ENCODE measurements at places on chromosomes 1 and 21.

DNA sequence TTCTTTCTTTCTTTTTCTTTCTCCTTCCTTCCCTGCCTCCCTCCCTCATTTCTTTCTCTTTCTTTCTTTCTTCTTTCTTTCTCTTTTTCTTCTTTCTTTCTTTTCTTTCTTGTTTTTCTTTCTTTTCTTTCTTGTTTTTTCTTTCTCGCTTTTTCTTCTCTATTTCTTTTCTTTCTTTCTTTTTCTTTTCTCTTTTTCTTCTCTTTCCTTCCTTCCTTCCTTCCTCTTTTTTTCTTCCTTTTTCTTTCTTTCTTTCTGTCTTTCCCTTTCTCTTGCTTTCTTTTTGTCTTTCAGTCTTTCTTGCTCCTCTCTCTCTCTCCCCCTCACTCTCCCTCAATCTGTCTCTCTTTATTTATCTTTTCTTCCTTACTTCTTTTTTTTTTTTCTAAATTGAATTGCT, 472.0 kb upstream of the CHRM3 start:
- DNase-seq, result no peak

- no peak for DNase-seq
Observed at GRCh38 chr1:64857347-64857746, 109.0 kb downstream of the JAK1 start.

DNA sequence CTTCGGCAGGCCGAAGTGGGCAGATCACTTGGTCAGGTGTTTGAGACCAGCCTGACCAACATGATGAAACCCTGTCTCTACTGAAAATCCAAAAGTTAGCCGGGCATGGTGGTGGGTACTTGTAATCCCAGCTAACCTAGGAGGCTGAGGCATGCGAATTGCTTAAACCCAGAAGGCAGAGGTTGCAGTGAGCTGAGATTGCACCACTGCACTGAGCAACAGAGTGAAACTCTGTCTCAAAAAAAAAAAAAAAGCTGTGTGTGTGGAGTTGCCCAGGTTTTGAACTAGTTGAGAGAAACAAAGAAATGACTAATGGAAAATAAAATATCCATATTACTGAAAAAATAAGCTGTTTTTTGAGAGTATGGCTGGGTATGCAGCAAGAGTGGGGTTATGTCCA, 100.2 kb downstream of the GTF2B start:
- DNase-seq, result no peak

GRCh38 chr1:31241321-31241720, 1.6 kb upstream of the NKAIN1 start:
- DNase-seq, result no peak

DNA sequence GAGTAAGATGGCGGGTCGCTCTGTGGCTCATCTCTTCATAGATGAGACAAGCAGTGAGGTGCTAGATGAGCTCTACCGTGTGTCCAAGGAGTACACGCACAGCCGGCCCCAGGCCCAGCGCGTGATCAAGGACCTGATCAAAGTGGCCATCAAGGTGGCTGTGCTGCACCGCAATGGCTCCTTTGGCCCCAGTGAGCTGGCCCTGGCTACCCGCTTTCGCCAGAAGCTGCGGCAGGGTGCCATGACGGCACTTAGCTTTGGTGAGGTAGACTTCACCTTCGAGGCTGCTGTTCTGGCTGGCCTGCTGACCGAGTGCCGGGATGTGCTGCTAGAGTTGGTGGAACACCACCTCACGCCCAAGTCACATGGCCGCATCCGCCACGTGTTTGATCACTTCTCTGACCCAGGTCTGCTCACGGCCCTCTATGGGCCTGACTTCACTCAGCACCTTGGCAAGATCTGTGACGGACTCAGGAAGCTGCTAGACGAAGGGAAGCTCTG, 2.4 kb downstream of the TNFAIP8L2 start:
- DNase-seq, result no peak

DNA sequence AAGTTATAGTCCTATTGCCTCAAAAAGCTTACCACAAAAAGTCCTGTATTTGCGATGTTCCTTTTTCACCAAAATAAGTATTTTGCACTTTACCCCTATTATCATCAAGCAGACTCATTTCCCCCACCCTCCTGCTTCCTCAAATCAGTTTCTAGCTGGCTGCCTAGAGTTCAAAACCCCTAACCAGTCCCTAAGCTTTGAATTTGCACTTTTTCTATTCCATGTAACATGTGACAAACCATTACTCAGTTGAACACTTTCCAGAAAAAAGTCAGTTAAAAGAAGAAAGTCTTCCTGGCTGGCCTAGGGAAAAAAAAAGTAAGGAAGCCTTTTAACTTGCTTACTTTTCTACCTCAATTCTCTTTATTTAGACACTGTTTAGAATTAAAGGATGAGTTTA, 8.2 kb downstream of the CEP170 start:
- no peak for DNase-seq

DNA sequence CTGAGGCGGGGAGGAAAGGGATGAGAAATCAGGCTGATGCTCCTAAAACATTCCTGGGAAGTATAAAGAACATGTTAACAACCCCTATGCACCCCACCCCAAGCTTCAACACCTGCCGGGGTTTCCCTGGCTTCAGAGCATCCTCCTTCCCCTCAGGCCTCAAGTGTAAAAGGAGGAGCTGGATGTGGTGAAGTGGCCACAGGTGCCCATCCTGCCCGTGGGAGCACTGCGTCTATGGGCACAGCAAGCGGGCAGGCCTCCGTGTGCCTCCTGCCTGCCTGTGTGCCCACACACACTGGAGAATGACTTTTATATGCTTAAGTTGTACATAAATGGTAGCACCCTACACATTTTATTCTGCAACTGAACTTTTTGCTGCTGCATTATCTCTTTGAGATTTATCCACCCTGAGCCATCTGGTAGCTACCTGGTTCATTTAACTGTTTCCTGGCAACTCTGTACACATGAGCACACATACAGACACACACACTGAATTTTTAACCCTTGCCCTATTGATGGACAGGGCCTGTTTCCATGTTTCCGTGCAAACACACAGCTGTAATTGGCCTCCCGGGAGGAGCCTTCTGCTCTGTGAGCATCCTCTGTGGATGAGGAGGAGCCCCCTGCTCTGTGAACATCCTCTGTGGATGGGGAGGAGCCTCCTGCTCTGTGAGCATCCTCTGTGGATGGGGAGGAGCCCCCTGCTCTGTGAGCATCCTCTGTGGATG, 13.4 kb upstream of the FTCD start:
- DNase-seq, result no peak
